ENCODE measurements at places on chromosomes 2 and 18.

GRCh38 chr2:217955881-217956493 lies 46.8 kb downstream of the TNS1 start:
- no peak for DNase-seq

- DNase-seq, result no peak
Measured at GRCh38 chr2:72794572-72794971, 31.3 kb downstream of the EXOC6B start.

DNA sequence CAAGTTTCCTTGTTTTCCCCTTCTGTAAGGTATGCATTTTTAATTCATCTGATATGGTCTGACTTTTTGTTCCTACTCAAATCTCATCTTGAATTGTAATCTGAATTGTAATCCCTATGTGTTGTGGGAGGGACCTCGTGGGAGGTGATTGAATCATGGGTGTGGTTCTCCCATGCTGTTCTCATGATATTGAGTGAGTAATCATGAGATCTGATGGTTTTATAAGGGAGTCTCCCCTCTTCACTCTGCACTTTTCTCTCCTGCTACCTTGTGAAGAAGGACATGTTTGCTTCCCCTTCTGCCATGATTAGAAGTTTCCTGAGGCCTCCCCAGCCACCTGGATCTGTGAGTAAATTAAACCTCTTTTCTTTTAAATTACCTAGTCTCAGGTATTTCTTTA lies 476.1 kb downstream of the LPIN1 start:
- DNase-seq, result no peak

DNA sequence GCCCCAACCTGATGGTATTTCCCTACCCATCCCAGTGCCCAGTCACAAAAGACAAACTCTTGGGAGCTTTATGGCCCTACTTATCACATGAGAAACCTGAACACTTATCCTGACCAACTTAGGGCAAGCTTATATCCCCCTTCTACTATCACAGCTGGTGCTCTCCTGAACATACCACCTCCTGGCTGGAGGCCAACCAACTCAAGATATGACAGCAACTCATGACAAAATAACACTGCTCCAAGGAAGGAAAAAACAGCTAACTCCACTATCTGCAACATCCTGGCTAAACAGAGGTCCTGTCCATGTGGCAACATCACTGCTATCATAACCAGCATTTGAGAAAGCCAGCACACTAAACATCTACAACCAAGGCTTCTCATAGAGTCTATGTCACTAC lies 20.9 kb upstream of the CLASP1 start:
- DNase-seq, result no peak

DNA sequence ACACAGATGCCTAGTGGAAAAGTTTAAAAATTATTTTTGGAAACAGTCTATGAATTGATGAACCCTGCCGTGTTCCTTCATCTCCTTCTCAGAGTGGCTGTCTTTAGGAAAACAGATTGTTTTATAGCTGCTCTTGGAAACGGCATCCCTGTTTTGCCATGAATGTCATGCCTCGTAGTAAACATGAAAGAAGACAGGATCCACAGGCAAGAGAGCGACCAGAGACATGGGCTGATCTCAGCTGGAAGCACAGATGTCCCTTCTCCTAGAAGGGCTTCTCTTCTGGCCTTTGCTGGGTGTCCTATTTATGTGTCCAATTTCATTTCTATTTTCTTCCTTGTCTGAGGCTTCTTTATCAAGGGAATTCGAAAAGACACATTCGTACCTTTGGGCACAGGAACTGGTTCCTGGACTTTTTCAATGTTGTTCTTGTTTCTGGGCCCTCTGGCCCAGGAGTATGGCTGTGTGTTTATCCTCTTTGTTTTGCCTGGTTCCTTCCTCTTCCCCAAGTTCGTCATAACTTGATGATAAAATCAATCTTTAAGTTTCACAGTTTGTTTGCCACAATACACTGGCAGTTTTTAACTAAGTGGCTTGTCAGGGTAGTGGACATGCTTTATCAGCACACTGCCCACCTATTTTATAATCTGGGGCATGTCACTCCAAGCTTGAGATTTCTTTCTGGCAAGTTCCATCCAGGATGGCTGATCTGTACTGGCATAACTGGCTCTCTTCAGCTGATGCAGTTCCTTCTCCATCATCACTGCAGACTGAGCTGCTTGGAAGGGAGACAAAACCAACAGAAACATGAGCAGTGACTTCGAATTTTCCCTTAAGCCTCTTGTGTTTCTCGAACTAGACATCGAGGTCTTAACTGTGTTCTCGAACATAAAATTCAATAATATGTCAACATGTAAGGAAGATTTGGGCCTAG lies 63.2 kb upstream of the MGAT4A start:
- DNase-seq, result no peak

DNA sequence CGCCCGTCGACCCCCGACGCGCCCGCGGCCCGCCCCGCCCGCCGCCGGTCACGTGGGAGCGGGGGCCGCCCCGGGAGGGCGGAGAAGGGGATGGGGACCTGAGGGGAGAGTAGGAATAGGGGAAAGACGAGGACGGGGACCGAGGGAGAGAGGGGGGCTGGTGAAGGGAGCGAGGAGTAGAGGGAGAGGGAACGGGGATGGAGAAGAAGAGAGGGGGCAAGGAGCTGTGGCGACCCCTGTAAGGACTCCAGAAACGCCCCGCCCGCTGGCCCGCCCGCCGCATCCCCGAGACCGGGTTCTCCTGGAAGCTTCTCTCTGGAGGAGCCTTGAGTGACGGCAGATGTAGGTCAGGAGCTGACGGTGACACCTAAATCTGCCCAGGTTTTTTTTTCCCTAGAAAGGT lies 615 bp downstream of the ADNP2 start:
- no peak for DNase-seq

- DNase-seq, result no peak
Measured at GRCh38 chr2:145058457-145058856, 538.5 kb upstream of the ZEB2 start.

GRCh38 chr2:188326669-188327301 lies 35.1 kb downstream of the GULP1 start:
- DNase-seq, result no peak

GRCh38 chr2:133571249-133571648 lies 3.0 kb upstream of the NCKAP5 start:
- no peak for DNase-seq

DNA sequence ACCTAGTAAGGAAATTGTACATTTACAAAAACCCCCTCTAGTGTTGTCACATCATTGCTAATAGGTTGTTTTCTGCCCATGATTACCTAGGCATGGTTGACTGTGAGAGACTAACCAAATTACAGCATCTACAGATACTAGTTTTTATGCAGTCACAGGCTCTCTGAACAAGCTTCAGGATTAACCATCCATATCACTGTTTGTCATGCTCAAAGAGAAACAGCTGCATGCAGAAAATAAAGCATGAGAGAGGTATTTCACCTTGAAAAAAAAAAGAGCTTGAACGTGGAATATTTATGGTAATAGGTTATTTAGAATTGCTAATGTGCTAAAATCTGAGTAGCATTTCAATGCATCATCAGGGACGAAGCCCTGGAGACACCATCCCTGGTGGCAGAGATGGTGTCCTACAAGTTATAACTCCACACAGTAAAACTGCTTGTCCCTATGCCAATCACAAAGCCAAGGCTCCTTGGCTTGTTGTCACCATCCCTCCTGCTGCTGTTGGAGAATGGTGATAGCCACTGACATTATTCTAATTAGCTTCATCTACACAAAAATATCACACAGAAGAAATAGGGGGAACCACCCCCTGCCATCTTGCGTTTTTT lies 5.4 kb downstream of the NEB start:
- no peak for DNase-seq

- no peak for DNase-seq
Measured at GRCh38 chr2:101516823-101517690, 42.1 kb upstream of the RFX8 start.

DNA sequence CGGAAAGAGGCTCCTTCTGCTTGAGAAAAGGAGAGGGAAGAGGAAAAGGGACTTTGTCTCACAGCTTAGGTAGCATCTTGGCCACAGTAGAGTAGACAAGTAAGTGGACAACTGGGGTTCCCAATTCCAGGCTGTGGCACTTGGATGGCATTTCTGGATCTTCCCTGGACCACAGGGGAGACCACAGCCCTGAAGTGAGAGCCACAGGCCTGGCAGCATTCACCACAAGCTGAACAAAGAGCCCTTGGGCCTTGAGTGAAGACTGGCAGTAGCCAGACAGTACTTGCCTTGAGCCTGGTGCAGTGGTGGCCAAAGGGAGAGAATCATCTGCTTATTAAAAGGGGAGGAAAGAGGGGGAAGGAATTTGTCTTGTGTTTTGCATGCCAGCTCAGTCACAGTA lies 226.1 kb upstream of the KLHL14 start:
- DNase-seq, result no peak

- no peak for DNase-seq
Measured at GRCh38 chr2:128228894-128229293, 89.8 kb downstream of the HS6ST1 start.

- DNase-seq, result no peak
Measured at GRCh38 chr2:190698895-190699294, 50.0 kb downstream of the NAB1 start.

DNA sequence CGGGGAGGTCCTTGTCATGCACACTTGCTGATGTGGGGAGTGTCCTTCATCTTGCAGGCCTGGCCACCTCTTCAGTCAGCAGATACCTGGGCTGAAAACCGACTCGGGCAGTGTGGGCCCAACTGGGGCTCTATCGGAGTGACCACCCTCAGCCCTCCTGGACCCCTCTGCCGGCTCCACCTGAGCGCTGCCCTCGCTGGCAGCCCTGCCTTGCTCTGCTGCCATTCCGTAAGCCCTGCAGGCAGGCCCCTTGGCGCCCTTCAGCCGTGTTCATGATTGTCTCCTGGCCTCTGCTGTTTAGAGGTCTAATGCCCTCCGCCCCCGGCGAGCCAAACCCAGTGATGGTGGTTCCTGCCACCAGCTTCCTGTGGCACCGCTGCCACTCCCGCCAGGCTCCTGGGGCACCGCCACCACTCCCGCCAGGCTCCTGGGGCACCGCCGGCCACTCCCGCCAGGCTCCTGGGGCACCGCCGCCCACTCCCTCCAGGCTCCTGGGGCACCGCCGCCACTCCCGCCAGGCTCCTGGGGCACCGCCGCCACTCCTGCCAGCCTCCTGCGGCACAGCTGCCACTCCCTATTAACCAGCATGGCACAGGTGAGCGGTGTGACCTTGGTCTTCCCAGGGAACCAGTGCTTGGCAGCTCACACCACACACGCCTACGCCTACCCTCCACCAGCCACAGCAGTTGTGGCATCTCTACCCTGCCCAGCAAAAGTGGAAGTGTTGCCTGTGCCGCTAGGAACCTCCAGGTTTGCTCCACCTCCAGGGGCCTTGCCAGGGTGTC lies 15.9 kb downstream of the CAPN10 start:
- no peak for DNase-seq

DNA sequence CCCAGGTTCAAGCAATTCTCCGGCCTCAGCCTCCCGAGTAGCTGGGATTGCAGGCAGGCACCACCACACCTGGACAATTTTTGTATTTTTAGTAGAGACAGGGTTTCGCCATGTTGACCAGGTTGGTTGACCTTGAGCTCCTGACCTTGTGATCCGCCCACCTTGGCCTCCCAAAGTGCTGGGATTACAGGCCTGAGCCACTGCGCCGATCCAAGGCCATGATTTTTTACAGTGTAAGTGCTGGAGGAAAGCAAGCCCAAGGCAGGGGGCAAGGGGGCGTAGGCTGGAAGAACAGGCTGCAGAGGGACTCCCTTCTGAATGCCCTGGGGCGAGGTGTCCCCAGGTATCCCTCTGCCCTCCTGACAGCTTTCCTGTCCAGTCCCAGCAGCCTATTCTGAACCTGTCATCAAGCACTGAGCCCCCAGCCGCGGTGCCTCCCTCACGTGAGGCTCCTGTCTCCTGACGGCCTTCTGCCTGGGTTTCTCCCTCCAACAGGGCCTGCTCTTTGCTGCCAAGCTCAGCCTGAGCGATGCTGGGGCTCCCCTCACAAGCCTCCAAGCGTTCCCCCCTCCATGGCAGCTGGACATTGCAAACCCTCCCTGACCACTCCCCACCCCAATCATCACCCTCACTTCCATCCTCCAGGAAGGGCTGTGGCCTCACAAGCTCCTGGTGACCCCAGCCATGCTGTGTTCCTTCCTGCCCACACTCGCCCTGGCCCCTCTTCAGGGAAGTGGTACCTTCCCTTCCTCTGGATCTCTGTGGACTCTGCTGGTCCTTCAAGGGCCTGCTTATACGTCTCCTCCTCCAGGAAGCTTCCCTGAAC lies 37.6 kb downstream of the ZFP36L2 start:
- DNase-seq, result no peak

- no peak for DNase-seq
Measured at GRCh38 chr2:11777066-11777782, 30.8 kb downstream of the LPIN1 start.

DNA sequence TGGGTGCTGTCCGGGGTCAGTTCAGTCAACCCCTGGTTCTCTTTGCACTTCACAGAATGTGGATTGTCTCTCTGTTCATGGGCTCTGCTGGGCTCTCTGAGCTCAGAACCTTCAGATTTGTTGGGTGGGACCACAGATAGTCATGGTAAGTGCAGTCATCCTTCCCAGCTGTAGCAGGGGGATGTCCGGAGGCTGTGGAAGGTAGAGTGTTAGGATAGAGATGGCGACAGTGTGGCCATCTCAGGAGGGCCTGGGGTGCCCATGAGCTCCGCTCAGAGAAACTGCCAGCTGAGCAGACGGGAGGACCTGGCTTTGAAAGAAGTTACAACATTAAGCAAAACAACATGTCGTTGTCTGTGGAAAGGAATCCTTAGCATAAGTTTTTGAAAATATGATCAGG lies 149.8 kb downstream of the FAM210A start:
- DNase-seq, result no peak

GRCh38 chr2:147389218-147389617 lies 455.6 kb upstream of the ACVR2A start:
- no peak for DNase-seq

Measured in nucleus accumbens (tissue), 56 donors.